Cardiac septum (tissue), 1 donor: ENCODE measurements at places on chromosomes 12 and 14.

- DNase-seq: no peak
Observed at GRCh38 chr14:56099081-56099797, 19.0 kb upstream of the PELI2 start.

- DNase-seq: no peak
Observed at GRCh38 chr12:112270673-112271072, 111.6 kb downstream of the HECTD4 start.

DNA sequence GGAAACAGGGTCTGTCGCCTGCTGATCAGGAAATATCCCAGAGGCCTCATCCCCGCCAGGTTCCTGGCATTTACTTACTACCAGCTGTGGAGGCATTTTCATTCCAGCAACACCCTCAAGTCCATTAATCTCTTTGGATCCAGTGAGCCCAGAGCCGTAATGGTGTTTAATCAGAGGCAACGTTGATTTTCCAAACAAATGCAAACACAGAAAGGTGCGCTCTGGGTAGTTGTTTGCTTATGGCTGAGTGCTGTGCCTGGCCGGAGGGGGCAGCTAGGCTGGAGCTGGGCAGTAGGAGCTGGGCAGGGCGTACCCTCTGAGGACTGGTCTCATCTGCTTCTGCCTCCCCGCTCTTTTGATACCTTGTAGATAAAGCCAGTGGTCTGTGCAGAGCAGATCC is 110.6 kb downstream of the ADCK1 start:
- no peak for DNase-seq

GRCh38 chr12:52394836-52395405 is 9.5 kb upstream of the KRT84 start:
- no peak for DNase-seq

DNA sequence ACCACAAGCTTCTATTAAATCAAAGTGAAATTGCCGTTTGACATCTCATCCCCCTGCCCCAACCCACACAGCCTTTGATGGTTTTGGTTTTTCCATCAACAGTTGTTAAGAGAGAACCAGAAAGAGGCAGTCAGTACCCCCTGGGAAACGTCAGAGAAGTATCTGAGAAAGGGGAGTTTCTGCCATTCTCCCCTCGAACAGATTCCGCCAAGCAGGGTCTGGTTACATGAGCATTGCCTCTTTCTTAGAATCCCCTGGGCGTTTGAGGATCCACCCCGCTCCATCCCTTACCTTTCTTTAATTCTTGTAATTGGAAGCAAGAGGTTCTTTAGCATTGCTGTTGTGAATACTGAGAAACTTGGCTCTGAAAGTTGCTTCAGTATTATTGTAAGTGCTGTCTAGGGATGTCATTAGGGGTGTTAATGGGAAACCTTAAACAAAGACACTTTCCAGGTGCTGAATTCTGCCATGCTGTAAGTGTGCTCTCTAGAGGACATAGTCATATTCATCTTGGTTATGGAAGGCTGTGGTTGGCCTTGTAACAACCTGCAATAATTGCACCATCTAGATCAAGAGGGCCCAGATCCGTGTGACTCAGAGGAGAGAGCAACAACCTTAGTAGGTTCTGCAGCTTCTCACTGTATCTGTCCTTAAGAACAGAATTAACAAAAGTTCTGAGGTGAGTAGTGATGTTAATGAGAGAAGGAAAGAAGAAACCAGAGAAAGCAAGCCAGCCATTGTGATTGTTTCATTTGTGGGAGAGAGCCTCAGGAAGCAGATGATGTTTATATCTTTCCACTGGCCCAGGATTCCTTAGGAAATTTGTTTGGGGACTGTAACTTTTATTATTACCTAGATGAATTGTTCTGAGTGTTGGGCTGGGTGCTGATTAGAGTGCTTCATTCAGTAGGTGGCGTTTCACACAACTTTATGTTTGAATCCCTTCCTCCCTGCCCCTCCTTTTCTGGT is 9.0 kb downstream of the TMBIM6 start:
- DNase-seq: no peak
